Foreskin melanocyte (primary cell): ENCODE measurements at places on chromosomes 2 and 18.

DNA sequence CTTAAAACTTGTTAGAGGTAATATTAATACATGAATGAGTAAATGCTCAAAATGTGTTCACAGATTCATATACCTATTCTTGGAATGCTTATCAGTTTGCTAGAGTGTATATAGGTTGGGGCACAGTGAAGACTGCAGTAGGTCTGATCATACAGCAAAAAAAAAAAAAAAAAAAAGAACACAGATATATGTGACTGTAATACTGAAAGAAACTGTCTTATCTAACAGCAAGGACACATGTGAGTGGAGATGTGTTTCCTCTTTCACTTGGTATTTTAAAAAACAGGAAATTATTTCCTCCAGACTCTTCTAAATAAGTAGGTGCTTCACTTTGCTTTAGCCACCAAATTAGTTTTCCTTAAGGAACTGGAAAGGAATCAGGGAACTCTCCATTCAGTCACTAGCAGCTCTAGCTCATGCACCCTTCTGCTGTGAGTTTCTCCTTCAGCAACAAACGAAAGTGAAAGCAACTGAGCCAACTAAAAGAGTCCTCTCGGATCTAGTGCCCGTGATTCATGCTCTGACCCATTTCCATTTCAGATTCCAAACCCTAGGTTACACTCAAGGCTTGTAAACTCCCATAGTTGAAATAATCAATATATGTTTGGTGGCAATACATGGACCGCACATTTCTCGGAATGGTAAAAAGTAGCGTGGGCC, 98.5 kb downstream of the DSEL start:
- no peak for DNase-seq

GRCh38 chr2:105487142-105488069, 88.6 kb upstream of the FHL2 start:
- no peak for DNase-seq

DNA sequence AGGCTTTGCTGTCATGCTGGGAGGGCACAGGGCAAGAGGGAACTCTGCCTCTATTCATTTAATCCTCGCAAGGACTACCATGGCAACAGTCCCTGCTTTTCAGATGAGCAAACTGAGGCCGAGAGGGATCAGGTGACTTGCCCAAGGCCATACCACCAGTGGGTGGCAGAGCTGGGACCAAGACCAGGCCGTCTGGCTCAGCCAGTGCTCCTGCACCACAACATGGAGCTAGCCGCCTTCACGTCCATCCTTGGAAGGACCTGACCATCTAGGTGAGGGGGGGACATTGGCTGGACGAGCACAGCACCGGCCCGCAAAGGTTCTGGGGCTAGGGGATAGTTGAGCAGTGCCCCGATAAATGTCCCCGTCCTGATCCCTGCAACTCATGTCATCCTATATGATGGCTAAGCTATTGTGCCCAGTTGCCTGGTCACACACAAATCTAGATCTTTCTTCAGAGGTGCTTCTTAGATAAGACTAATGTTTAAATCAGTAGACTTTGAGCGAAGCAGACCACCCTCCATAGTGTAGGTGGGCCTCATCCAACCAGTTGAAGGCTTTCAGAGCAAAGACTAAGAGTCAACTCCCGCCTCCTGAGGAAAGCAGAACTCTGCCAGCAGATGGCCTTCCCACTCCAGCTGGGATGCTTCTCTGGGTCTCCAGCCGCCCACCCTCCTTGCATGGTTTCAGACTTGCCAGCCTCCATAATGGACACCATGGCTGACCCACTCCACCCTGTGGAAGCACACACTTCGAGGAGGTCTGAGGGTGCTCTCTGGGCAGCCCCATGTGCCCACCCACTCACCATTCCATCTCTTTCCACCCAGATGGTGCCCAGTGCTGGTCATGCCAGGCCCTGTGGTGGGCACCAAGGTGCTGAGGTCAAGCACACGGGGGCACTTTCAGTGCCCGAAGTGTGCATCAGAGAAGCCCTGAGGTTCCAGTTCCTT, 214.8 kb upstream of the RAB6C start:
- no peak for DNase-seq

DNA sequence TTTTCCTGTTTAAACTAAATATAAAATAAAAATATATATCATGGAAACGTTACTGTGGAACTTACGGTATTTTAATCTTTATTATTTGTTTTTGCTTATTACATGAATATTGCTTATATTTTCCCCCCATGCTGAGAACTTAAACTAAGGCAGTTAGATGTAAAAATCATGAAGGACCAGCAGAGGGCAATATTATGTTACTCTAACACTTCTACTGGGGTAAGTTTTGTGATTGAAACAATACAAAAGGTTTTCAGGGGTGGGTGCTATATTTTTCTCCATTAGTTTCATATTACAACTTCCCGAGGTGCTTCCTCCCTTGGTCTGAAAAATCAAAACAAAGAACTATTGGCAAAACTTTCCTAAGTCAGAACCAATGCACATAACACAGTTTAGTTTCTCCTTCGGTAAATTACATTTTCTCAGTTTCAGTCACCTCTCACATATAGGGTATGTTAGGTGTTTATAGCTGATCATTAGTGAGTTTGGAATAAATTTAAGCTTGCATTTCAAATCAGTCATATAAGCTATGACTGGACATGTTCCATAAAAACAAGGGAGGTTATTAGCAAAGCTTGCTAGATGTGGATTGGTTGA, 54.8 kb downstream of the ZNF407 start:
- peak; percentile 23 for DNase-seq

- DNase-seq, result no peak
These were observed 858 bp upstream of the RTP5 start for GRCh38 chr2:241868661-241869081.

DNA sequence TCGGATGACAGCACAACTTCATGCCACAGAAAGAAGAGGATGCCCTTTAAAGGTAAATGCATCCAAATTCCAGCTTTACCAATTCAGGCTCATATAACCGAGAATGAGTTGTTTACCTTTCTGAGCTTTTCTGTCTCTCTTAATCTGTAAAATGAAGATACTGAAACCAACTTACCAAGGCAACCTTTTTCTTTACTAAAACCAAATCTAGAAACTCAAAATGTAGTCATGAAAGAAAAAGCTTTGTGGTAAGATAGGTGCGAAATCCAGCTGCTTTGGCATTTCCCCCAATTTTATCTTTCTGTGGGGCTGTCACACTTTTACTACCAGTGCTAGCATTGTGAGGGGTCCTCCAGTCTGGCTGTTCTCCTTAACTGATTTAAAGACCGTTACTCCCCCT, 240.4 kb downstream of the IKZF2 start:
- DNase-seq, result no peak

DNA sequence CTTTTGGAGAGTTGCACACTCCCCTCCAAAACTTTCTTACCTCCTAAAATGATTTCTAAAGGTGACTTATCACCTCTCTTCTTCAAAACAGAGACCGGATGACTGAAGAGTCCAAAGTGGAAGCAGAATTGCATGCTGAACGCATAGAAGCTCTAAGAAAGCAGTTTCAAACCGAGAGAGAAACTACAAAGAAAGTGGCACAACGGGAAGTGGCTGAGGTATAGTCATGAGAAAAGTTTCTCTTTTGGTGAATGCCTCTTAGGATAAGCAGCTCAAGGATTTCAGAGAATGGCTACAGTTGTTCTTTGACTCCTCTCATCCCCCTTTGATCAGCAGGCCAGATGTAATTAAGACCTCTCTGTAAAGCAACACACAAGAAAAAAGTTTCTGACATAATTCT, 73.6 kb downstream of the GTF3C3 start:
- DNase-seq, result no peak

DNA sequence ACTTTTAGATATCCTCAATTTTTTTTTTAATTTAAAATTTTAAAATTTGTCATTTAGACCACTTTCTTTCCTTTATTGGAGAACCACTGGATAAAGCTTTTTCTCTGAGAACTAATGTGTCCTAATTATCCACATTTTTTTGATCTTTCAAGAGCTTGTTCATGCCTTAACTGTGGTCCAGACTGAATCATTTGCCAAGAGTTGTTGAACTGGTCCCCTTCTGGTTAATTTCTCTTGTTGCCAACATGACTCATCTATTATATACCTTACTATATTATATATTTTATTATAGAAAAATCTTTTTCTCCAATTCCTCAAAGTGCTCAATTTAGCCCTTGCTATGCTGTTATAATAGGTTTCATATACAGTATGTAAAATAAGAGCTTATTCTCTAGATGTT, 53.1 kb upstream of the TMEM87B start:
- no peak for DNase-seq

DNA sequence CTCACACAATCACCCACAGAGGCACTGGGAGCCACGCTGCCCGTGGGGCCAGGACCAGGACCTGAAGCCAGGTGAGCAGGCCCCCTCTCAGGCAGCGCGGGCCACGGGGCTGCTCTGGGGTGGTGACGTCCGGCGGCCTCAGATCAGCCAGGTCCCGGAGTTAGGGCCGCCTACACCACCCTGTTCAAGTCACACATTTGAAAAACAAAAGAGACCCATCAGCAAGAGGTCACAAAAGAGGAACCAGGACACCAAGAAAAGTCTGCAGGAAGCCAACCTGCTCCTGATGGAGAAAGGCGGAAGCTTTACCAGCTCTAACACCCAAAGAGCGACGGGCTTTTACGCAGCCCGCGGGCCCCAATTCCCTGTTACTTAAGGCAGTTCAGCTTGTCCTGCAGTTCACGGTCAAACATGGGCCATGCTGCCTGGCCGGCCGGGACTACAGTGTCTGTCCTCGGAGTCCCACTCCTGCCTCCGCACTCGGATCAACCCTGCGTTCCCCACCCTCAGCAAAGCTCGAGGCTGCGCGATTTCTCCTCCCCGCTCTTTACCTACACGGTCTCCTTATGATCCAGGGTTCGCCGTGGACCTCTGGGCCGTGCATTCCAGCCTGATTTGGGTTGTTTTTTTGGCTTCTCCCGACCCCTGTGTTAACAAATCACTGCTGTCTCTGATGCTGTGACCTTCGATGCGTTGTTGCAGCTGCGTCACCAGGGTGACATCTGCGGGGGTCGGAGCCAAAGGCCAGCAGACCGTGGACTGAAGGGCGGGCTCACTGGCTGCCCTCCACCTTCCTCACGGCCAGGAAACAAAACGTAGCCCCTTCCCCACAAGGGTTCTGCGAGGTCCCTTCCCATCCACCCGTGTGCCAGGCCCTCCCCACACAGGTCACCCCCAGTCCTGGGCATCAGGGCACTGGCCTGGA, 31.0 kb downstream of the SNORC start:
- no peak for DNase-seq

DNA sequence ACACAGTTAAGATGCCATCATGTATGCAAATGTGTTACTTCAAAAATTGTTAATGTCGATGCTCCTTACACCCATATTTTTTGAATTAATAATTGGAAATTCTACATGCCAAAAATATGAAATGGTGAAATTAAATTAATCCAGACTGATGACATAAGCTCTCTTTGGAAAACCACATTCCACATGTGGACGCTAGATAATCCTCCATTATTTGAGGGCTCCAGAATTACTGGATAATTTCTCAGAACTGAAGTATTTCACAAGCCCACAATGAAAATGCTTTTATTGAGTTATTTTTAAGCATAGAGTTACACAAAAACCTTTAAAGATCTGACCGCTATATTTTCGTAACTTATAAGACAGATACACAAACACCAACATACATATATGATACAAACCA, 47.8 kb downstream of the FARSB start:
- DNase-seq, result no peak

DNA sequence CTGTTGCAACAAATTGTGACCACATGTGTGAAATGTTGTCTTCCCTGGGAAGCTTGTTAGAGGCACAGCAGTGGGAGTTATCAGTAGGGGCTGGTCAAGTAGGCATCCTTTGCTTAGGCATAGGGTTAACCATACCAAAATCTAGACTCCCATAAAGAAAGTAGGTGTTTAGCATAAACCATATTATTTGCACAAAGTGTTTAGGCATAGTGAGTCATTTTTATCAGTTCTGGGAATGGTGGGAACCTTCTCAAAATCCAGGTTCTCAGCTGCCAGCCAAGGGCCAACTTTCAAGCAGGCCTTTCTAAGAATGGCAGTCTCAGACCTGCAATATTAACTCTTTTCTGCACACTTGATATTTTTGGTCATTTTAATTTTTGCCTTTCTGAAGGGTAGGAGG, 88.5 kb downstream of the RAB3GAP1 start:
- DNase-seq, result no peak

DNA sequence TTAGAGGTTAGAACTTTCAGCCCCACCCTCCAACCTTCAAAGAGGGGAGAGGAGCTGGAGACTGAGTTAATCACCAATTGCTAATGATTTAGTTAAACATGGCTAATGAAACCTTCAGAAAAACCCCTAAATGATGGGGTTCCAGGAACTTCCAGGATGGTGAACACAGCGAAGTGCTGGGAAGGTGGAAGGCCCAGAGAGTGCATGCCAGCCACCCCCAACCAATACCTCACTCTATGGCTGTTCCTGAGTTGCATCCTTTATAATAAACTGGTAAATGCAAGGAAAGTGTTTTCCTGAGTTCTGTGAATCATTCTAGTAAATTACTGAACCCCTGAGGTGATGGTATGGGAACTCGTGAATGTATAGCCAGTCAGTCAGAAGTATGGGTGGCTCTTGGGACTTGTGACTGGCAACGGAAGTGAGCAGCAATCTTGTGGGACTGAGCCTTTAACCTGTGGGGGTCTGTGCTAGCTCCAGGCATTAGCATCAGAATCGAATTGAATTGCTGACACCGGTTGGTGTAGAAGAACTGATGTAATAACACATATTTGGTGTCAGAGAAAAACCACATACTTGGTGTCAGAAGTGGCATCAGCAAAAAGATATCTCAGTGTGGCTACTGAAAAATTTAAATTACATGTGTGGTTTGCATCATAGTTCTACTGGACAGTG, 37.4 kb downstream of the NPHP1 start:
- DNase-seq, result no peak

DNA sequence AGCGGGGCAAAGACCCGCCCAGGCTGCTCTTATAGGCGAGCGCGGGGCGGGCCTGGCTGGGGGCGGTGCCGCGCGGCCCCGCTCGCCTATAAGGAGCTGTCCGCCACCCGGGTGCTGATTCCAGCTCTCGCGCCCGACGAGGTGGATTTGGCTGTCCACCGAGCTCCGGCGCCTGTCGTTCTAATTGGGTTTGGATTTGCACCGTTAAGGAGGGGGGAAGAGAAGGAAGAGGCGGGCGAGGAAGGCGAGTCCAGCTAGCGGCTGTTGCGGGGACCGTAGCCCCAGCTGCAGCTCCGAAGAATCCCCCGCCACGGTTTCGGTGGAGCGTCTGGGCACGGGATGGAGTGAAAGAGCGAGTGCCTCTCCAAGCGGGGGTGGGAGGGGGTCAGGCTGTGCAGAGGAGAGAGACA, at the start of gene CNTNAP5:
Gene CNTNAP5 (plus strand): TSS at position 117 of the 410 bp plus-strand sequence. CDS start 364 bp downstream, outside the sequence.
- DNase-seq, result peak; percentile 40

GRCh38 chr18:45686891-45687611, 36.9 kb upstream of the SLC14A1 start:
- DNase-seq, result no peak

GRCh38 chr18:23900994-23901393, 113.6 kb upstream of the TTC39C start:
- DNase-seq, result no peak
